NCI-H1417 treated with DMSO at 0.1 percent for 48 hours (cell line): ENCODE measurements at places on chromosomes 1 and 21.

- no peak for DNase-seq
Measured at GRCh38 chr1:51421964-51422363, 91.6 kb upstream of the TTC39A start.

- DNase-seq = no peak
Measured at GRCh38 chr1:36149973-36150295, 648 bp upstream of the TRAPPC3 start.

GRCh38 chr1:54314696-54315095, 91.5 kb downstream of the SSBP3 start:
- DNase-seq = no peak

GRCh38 chr1:11335417-11336056, 62.5 kb downstream of the UBIAD1 start:
- no peak for DNase-seq

- no peak for DNase-seq
Measured at GRCh38 chr1:9427388-9427787, 111.9 kb upstream of the SLC25A33 start.

- DNase-seq = no peak
Measured at GRCh38 chr21:41369105-41369919, 7.5 kb downstream of the MX2 start.

DNA sequence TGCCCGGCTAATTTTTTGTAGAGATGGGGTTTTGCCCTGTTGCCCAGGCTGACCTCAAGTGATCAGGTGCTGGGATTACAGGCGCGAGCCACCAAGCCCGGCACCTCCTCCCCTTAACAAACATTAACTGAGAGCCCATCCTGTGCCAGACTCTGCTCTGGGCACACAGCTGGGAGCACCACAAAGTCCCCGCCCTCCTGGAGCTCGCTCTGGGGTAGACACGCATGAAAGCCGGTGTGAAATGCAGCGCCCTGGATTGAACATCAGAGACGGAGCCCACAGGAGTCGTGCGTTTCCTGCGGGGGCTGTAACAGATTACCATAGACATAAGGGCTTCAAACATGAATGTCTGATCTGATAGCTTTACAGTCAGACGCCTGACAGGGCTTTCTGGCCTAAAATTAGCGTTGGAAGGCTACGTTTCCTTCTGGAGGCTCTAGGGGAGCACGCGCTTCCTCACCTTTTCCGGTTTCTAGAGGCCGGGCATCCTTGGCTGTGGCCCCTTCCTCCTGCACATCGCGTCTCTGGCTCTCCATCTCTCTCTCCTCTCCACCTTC, 14.3 kb downstream of the SLC27A3 start:
- DNase-seq = no peak

DNA sequence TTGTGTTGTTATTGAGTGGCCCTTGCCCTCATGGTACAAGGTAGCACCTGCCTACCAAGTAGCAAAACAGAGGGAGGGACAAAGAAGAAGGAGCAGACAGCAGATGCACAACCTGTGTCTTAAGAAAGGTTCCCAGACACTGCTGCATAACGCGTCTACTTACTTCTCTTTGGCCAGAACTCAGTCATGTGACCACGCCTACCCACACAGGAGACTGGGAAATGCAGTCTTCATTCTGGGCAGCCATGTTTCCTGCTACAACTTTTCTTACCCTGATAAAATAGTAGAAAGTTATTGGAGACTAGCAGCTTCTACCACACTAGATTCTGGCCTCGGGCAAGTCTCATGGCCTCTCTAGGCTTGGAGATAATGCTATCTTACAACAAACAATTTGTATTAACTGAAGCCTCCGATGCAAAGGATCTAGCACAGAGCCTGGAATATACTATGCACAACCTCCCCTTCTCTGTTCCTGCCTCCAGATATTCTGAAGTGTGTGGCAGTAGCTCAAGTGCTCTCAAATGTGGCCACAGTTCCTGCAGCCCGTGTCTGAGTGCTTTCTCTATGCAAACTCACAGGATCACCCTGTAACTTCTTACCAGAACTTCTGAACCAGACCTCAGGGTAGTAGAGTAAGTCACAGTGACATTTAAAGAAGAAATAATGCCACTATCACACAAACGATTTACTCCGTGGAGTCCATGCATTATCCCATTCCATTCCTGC, 34.1 kb upstream of the BTG2 start:
- no peak for DNase-seq

DNA sequence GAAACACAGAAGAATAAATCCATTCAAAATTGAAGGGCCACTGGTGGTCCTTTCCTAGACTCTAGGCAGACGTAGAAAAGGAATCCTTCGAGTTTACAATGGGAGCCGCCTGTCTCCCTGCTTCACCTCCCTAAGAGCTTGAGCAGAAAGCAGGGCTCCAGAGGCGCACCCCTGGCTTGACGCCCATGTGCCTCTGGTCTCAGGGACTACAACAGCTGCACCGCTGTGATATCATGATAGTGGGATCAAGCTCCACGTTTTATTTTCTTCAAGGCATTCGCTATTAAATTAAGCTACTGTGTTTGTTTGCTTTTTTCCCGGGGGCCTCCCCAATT, 403 bp upstream of the C1orf122 start:
- no peak for DNase-seq

GRCh38 chr1:244451539-244451950, at the start of gene ADSS2:
Gene ADSS2, minus strand, starts transcription at chr1:244451909. Its CDS starts 92 bp downstream, at chr1:244451817.
- no peak for DNase-seq

GRCh38 chr1:81032973-81033425, 767.7 kb upstream of the ADGRL2 start:
- peak; percentile 79 for DNase-seq
